Stomach (tissue), 19 donors: ENCODE measurements at places on chromosomes 2 and 18. TPM values are rescaled to one million over a fixed set of nuclear protein-coding genes. Genes with fewer than 3 reads are reported as not detected.

DNA sequence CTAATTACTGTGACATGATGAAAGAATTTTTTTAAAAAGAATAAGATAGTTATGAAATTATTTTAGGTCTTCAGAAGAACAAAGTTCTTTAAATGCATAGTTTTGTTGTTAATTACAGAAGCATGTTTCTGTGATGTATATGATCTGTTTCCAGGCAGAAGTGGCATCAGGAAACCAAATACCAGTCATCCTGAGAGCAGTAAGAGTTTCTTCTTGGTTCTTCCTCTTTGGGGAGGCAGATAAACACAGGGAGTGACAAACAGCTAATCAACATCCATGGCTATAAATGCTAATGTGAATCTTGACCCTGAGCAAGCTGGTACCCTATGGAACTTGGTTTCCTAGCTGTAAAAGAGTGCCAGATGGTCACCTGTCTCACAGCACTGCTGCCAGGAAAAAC, 29.2 kb downstream of the WIPF1 start:
- DNase-seq: no peak

DNA sequence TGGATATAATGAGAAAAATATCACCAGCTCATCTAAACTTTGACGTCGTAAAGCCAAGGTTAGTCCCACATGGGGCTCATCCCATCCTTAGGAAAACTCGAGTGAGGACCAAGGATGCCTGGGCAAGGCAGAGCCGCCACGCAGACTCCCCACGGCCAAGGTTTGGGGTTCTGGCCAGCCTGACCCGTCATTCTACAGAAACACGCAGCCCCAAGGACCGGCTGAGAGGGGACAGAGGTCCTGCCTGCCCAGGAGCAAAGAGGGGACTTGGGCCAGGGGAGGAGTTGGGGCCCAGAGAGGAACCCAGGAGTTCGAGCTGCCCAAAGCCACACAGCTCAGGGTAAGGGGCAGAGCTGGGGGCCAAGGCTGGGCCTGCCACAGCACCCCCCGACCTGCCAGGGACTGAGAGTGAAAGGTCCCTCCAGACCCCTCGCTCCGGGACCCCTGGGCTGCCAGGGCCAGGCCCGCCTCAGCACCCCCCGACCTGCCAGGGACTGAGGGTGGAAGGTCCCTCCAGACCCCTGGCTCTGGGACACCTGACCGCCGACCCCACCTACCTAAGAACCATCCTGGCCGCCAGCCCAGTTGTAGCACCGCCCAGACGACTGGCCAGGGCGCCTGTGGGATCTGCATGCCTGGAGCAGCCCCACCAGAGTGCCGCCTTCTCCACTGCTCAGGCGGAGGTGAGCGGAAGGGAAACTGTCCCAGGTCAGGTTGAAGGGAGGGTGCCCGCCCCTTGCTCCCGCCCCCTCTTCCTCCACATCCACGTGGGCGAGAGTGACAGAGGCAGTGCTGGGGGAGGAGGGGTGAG, at the start of gene PDCD1:
PDCD1 (minus strand) TSS at position 689 of the 811 bp plus-strand sequence; CDS start at position 633, 56 bp downstream.
- peak; percentile 70 for DNase-seq

GRCh38 chr2:43345391-43345813, 119.0 kb upstream of the ZFP36L2 start:
- DNase-seq: no peak

DNA sequence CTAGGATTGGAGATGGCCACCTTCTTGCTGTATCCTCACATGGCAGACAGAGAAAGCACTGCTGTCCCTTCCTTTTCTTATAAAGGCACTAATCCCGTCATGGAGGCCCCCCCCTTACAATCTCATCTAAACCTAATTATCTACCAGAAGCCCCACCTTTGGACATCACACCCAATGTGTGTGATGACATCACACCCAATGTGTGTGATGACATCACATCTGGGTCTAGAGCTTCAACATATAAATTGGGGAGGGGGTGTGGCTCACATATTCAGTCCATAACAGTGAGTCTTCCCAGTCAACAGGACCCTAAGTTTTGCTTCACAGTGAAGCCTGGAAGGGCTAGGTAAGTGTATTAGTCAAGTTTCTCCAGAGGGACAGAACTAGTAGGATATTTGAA, 213.1 kb downstream of the NYAP2 start:
- DNase-seq: no peak

- DNase-seq: no peak
These were observed 132.0 kb downstream of the GALNT1 start for GRCh38 chr18:35713545-35713944.

DNA sequence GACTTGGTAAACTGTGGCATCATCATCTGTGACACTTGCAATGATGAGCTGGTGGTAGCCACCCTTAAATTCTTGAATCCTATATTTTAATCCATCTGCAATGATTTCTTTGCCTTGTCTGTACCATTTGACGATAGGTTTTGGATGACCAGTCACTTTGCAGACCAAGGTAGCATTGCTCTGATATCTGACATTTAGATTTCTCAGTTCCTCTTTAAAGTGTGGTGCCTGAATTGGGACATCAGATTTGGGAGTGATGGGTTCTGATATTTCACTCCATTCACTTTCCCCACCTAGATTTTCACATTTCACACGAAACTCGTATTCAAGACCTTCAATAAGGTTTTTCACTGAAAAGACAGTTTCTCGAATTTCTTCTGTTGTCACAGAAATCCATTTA, 55.8 kb downstream of the PLEKHA3 start:
- no peak for DNase-seq

- peak; percentile 63 for DNase-seq
These were observed 9.7 kb upstream of the OTOS start for GRCh38 chr2:240149943-240150784.

CDH19 gene
- total RNA-seq: 25.4 TPM

CCBE1 gene
- 2.0 TPM for total RNA-seq

ASIC4 gene
- total RNA-seq: not detected

RTTN gene
- total RNA-seq: 52.1 TPM
